NCI-H1436 treated with DMSO at 0.1 percent for 48 hours (cell line): ENCODE measurements at places on chromosomes 16 and 17.

DNA sequence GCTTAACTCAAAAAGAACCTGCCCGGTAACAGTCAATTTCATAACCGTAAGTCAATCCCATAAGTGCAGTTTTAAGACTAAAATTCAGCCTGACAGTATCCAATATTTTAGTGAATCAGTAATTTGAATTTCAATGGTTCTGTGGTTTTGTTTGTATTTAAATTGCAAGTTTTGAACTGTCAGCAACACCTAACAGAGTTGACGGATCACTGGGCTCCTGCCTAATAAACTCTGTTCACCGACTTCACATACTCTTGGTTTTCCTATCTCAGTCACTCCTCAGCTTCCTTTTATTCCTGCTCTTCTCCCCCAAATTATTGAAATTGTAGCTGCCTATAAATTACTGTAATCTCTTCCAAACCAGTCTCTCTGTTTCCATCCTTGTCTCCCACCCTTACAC lies 12.5 kb downstream of the SIAH1 start:
- no peak for DNase-seq

GRCh38 chr17:81018044-81018802 lies 16.7 kb upstream of the BAIAP2 start:
- peak; percentile 77 for DNase-seq

DNA sequence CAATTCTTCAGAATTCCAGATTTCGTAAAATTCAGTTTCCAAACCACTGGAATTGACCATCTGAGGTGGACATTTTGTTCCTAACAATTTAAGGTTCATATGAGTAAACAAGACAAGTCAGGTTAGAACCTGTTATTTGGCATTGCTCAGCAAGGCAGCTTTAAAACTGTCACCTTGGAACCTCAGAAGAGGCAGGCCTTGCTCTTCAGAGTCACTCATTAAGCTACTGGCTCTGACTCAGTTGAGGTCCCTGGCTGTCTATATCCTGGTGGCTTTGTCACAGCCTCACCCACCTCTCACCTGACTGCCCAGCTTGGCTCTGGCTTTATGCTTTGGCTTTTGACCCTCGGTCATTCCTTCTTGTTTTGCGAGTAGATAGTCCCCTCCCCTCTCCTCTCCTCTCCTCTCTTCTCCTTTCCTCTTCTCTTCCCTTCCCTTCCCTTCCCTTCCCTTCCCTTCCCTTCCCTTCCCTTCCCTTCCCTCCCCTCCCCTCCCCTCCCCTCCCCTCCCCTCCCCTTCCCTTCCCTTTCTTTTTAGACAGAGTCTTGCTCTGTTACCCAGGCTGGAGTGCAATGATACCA lies 238.4 kb downstream of the SHISA9 start:
- DNase-seq = no peak

DNA sequence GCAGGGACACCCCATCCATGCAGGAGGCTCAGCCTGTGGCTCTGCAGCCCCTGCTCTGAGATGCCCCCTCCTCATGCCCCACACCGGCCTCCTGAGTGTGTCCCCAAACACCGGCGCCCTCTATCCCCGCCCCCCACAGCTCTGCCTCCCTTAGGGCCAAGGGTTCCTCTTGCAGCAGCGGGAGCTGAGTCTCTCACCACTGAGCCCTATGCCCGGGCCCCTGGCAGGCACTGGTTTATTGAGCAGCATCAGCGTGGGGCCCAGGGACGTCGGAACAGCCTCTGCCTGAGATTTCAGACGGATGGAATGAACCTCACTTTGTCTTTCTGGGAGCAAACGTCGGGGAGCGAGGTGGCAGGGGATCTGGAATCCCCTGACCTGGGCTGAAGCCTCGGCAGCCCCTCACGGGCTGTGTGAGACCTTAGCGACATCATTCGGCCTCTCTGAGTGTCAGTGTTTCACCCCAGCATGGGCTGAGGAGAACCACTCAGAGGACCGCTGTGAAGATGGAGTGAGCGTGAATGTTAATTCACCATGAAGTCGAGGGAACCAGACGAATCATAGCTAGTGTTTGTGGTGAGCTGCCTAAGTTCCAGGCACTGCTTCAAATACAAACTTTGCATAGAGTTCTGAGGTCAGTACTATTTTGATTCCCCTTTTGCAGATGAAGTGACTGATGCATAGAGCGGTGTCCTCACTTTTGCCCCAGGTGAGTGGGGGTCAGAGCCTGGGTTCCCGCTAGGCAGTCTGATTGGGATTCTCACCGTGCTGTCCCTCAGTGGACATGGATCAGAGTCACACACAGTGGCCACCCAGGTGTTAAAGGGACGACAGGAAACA lies 5.3 kb upstream of the C16orf74 start:
- no peak for DNase-seq

GRCh38 chr16:8611886-8612600 lies 9.5 kb upstream of the METTL22 start:
- DNase-seq = no peak

GRCh38 chr17:72423286-72423589 lies 302.4 kb downstream of the SOX9 start:
- DNase-seq = no peak

DNA sequence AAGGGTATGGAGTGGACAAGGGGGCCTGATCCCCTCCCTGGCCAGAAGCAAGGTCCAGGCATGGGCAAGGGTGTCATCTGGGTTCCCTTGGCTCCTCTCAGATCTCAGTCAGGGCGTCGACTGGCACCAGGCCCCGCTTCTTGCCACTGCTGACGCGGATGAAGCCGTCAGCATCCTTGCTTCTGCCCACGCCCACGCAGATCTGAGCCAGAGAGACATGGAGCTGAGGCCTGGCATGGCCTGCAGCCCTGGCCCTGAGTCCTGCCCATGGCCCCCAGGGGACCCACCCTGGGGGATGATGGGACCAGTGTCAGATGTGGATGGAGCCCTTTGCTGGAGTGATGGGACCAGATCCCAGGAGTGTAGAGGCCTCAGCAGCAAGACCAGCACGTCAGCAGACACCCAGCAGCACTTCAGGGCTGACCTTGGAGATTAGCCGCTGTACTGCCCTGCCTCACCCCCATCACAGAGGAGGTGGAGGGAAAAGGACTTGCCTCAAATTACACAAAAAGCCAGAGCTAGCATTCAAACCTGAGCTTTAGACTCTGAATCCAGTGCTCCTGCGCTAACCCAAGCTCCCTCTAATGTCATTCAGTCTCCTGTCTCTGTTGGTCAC lies 12.2 kb downstream of the RPL19 start:
- DNase-seq = no peak

DNA sequence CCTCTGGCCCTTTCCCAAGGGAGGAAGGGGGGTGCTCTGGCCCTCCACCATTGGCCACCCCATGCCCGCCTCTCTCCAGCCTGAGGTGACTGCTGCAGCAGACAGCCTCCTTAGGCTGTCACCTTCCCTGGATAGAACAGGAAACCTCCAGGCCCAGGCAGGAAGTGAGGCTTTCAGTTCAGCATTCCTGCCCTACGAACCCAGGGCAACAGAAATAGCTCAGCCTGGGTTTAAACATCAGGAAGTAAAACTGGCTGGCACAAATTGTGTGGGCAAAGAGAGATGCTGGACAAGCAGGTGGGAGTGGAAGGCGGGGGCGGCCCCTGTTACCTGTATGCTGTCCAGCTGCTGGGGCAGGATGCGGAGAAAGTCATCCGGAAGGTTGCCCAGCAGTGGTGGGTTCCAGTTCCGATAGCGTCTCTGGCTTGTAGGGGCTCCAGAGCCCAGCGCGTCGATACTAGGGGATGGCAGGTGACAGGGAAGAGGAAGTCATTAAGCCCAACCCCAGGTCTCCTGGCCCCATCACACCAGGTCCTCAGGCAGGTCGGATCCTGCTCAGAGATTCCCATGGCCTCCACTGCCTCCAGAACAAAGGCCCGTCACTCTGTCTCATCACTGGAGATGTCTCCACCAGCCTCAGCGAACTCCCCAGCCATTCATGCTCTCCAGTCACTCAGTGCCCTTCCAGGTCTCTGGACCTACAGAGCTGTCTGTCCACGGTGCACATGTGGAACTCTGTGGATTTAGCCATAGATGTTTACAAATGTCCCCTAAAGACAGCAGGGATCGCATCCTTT lies 23.6 kb upstream of the MRPS23 start:
- DNase-seq = no peak

GRCh38 chr16:85532147-85532546 lies 81.0 kb upstream of the GSE1 start:
- no peak for DNase-seq

GRCh38 chr17:9230346-9230745 lies 209.0 kb downstream of the NTN1 start:
- no peak for DNase-seq

DNA sequence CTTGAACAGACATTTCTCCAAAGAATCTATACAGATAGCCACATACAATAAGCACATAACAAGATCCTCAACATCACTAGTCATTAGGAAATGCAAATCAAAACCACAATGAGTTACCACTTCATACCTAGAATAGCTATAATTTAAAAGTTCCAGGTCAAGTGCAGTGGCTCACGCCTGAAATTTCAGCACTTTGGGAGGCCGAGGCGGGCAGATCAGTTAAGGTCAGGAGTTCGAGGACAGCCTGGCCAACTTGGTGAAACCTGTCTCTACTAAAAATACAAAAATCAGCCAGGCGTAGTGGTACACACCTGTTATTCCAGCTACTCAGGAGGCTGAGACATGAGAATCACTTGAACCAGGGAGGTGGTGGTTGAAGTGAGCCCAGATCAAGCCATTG lies 19.9 kb downstream of the RANBP10 start:
- no peak for DNase-seq

DNA sequence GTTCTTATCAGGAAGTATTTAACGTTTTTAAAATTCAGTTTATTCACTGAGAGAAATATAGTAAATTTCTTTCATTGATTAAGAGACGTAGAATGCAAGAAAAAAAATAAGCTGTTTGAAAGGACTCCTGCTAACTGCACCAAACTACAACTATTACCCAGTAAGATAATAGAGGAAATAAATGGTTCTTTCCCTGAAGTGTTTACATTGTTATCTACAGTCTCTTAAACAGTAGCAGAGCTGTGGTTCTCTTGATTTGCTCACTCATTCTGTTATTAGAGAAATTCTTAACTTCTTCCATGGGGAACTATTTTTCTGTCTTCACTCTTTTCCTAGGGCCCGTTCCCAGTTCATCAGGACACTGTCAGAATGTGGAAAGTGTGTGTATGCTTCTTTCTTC lies 973.0 kb downstream of the KCNJ2 start:
- peak; percentile 48 for DNase-seq

GRCh38 chr16:80743772-80744171 lies 60.6 kb downstream of the CDYL2 start:
- no peak for DNase-seq

GRCh38 chr17:13797863-13798262 lies 196.1 kb upstream of the HS3ST3A1 start:
- DNase-seq = no peak

DNA sequence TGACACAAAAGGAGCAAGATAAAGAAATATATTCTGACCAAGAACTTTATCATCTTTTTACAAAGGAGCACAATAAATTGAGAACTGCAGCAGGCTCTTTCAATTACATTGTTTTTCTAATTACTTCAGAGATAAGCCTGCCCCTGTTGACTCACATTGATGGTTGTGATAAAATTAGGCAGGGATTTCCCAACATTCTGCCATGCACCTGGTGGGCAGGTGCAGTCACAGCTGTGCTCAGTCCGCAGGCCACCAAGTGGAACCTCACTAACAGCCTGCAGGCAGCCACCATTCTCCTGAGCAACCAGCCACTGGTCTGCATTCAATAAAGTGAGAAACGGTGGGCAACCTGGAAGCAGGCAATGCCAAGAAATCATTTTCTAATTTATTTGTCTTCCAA lies 5.1 kb downstream of the FANCA start:
- no peak for DNase-seq

GRCh38 chr17:35491417-35491816 lies 42.9 kb upstream of the SLFN13 start:
- no peak for DNase-seq

DNA sequence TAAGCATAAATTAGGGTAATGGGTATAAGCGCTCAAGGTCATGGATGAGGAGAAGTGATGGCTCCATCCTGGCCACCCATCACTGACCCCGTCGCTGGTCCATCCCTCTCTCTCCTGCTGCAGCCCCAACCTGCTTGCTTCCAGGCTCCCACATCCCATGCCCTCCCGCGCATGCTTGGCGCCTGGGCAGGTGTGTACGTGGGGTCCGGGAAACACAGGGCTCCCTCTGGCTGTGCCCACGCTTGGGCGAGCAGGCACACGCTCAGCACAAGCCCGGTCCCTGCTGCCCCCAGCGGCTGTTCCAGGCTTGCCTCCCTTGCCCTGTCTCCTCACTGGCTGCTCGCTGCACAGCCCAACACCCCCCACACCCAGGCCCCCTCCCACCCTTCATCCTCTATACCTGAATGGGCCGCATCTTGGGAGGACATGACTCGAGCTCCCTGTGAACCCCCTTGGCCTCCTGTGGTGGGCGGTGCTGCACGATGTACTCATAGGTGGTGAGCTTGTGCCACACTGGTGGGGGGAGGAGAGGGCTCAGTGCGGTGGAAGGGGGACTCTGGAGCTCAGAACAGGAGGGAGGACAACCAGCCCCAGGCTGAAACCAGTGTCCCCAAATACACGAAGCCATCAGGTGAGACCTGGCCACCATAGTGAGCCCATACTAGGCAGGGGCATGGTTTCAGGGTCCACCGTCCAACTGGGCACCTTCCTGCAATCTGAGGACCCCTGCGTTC lies 4.7 kb upstream of the TPPP3 start:
- no peak for DNase-seq

DNA sequence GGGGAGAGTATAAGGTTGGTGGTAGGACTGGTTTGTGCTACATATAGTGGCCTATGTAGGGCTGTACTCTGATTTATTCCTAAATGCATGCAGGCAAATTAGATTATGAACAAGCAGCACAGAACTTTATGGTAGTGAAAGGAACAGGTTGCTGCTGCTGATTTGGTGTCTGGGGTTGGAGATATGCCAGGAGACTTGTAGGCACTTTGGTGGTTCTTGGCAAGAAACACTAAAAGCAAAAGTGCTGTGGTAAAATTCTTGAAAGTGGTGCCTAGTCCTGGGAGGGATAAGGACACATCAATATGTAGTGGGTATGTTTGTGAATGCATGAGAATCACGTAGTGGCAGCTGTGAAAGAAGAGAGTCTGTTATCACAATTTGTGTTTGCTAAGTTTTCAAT lies 2126.0 kb downstream of the TP53TG3F start:
- DNase-seq = no peak

GRCh38 chr17:2388683-2389055 lies 12.2 kb downstream of the MNT start:
- DNase-seq = no peak

DNA sequence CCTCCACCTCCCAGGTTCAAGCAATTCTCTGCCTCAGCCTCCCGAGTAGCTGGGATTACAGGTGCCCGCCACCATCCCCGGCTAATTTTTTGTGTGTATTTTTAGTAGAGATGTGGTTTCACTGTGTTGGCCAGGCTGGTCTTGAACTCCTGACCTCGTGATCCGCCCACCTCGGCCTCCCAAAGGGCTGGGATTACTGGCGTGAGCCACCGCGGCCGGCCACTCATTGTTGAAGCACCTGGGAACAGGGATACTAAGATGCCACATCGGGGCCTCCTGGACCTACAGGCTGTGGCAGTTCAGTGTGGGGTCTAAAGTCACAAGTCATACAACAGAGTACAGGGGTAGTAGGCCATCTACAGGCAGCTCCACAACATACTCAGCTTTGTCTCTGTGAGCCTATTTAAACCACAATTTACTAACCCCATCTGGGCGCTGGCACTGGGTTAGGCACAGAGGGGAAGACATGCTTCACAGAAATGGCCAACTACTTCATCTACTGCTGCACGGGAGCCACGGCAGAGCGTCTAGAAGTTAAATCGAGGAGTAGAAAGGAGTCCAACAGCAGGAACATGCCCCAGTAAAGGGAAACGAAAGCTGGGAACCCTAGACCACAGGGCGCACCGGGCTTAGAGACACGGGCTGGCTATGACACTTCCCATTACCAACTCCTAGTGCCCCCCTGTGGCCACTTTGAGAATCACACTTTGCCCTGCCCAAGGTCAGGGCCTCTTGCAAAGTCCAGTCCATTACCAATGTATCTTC lies 4.3 kb downstream of the VAMP2 start:
- peak; percentile 17 for DNase-seq
